ENCODE measurements at places on chromosomes 16 and 17. TPM values are rescaled to one million over a fixed set of nuclear protein-coding genes. Genes with fewer than 3 reads are reported as not detected.

ODAD4 gene
- total RNA-seq, result 0.57 TPM

XAF1 gene
- total RNA-seq, result 41.4 TPM

PYCARD gene
- total RNA-seq, result 56.2 TPM

CFAP97D1 gene
- not detected for total RNA-seq

SRL gene
- total RNA-seq, result not detected

HSBP1 gene
- total RNA-seq, result 16.2 TPM

GFER gene
- 15.3 TPM for total RNA-seq

CALB2 gene
- 14.4 TPM for total RNA-seq

NLE1 gene
- total RNA-seq, result 15.5 TPM

SLC4A1 gene
- total RNA-seq, result not detected

CSH1 gene
- total RNA-seq, result not detected

TP53TG3F gene
- 0.22 TPM for total RNA-seq

COX10 gene
- total RNA-seq, result 14.2 TPM

LRRC37A3 gene
- total RNA-seq, result 7.4 TPM

ACSM2A gene
- not detected for total RNA-seq

SEPTIN12 gene
- not detected for total RNA-seq

TLCD3B gene
- 0.43 TPM for total RNA-seq

VMO1 gene
- total RNA-seq, result 1.8 TPM

DPEP3 gene
- not detected for total RNA-seq

TSPOAP1 gene
- not detected for total RNA-seq

TMEM238L gene
- not detected for total RNA-seq

DLX3 gene
- not detected for total RNA-seq

PKMYT1 gene
- 27.1 TPM for total RNA-seq

CCR7 gene
- not detected for total RNA-seq

VPS25 gene
- 83.3 TPM for total RNA-seq

KRTAP4-6 gene
- not detected for total RNA-seq

MT1H gene
- not detected for total RNA-seq

SHISA9 gene
- under 0.01 TPM for total RNA-seq

SLC2A4 gene
- 0.22 TPM for total RNA-seq

C1QTNF1 gene
- total RNA-seq, result 220 TPM
